Activated T-helper 2 cell treated with anti-CD3 and anti-CD28 coated beads, Interferon-gamma antibody, Interleukin-2, Interleukin-4, amounts not matched to agents 10 μg/mL and 5 μg/mL and 100 μg/mL, durations not matched to agents 14 hours and 24 hours and 36 hours (primary cell): ENCODE measurements at places on chromosomes 5 and 9. TPM values are rescaled to one million over a fixed set of nuclear protein-coding genes. Genes with fewer than 3 reads are reported as not detected.

GRCh38 chr5:147859962-147860640 is 18.4 kb upstream of the SCGB3A2 start:
- DNase-seq, result no peak

DNA sequence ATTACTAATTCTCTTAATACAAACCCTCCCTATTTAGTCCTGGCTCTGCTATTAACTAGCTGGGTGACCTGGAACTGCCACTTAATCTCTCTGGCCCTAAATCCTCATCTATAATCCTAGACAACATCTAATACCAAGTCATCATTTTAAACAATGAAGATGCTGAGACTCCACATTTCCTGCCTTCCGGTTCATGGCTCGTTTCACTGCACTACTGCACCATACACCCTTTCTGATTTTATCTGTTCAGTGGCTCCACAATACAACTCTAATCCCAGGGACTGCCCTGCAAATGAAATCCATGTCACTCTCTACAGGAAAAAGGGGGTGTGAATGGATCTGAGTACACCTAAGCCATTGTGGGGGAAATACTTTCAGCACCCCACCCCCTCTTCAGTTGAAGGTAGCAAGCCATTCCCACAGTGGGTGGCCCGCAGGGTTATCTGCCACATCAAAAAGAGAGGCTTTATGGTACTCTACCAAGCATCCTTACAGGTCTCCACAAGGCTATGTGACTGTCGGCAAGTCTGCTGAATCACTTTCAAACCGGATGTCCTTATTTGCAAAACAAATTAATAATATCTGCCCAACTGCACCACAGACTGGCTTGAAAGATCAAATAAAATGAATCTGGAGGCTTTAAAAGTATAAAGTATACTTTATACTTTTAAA is 89.5 kb downstream of the EPB41L4A start:
- no peak for DNase-seq

- DNase-seq, result no peak
These were observed 298.1 kb upstream of the PANK3 start for GRCh38 chr5:168877132-168877892.

- DNase-seq, result no peak
These were observed 138.1 kb downstream of the C9orf50 start for GRCh38 chr9:129482521-129483414.

The CMYA5 gene
- 0.11 and 0.44 TPM in 2 replicates for total RNA-seq

The PCDHGB2 gene
- 0.85 and 0.91 TPM in 2 replicates for total RNA-seq

GRCh38 chr9:6460189-6460768 is 47.3 kb downstream of the UHRF2 start:
- no peak for DNase-seq

The IFT74 gene
- 8.3 and 10.4 TPM in 2 replicates for total RNA-seq

The SPOCK1 gene
- not detected in 2 replicates for total RNA-seq

DNA sequence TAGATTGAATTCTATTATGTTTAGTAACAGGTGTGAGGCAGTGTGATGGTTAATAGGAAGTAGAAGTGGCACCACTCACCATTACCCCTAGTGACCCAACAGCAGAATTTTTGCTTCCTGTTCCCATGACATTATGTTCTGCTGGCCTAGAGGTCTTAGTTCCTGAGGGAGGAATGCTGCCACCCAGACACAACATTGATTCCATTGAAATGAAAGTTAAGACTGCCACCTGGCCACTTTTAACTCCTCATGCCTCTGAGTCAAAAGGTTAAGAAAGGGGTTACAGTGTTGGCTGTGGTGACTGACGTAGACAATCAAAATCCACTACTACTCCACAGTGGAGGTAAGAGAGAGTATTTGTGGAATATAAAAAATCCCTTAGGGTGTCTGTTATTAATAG is 218.9 kb upstream of the NMUR2 start:
- DNase-seq, result no peak

The CATSPER3 gene
- 0.34 and 0.90 TPM in 2 replicates for total RNA-seq

- DNase-seq, result no peak
These were observed 324.0 kb downstream of the TLR4 start for GRCh38 chr9:118028225-118028624.

GRCh38 chr5:132009706-132010405 is 1.6 kb downstream of the ACSL6 start:
- DNase-seq, result no peak

DNA sequence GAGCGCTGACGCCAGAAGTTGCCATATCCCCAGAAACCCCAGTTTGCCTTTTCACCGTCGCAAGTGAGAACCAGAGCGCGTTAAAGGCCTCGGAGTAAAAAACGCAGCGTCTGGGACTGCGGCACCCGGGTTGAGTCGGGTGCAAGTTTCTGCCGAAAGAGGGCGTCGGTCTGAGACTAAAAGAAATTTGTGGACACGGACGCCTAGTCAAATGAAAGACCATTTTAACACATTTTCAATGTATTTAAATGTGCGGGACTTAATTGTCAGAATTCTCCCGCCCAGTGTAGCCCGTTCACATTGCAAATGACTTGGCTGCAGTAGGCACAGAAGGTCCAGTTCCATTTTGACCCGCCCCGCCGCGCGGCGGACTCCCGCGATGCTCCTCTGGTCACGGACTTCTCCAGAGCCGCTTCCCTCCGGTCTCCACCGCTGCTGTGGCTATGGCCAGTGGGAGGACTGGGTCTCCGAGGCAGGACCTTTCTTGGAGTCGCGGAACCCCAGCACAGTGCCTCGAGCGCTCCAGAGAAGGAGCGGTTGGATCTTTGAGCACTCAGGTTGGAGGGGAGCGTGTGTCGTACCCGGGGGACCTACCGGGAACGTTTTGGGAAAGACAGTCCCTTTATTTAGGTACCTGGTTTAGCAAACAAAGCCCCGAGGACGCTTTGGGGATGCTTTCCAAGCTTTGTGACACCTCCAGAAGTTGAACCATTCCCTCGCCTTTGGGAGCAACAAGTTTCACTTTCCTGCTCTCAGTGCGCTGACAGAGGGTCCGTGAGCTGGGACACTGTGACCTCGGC is 1.2 kb upstream of the NPR3 start:
- peak; percentile 56 for DNase-seq

GRCh38 chr5:73814233-73814846 is 188.3 kb downstream of the ARHGEF28 start:
- no peak for DNase-seq

The MARCOL gene
- not detected in 2 replicates for total RNA-seq

The RNF38 gene
- 34.0 and 34.8 TPM in 2 replicates for total RNA-seq

DNA sequence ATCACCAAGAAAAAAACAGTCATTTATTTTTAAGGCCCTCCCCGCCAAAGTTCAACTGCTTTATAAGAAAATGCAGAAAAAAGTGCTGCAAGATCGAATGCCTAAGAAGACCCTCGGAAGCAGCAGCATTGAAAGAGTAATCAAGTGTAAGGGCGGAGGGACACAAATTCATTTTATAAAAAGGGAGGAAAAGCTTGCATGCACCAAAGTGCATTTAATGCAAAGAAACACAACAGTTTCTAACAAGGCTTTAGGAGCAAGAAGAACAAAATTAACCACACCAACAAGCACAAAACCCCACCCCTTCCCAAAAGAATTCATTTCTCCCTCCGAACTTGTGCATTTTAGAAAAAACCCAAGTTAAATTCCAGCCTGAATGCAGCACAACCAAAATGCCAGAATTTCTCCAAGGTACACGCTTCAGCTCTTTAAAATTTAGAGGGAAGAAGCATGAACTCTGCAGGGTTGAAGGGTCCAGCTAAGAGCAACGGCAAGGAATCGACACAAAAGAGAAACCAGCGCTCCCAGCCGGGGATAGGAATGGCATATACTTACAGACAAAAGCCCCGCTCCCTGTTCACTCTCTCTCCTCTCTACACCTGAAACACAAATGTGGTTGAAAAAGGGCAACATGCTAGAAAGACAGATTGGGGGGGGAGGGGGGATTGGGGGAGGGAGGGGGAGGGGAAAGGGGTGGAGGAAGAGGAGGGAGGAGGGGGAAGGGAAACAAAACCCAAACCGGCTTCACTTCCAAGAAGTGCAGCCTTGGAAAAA is at the start of gene NREP:
Gene NREP, minus strand, starts transcription at position 614 of the 774 bp plus-strand sequence. CDS start 1,422 bp downstream, outside the sequence.
- no peak for DNase-seq

- DNase-seq, result no peak
These were observed 10.8 kb upstream of the BOD1 start for GRCh38 chr5:173627271-173627670.

DNA sequence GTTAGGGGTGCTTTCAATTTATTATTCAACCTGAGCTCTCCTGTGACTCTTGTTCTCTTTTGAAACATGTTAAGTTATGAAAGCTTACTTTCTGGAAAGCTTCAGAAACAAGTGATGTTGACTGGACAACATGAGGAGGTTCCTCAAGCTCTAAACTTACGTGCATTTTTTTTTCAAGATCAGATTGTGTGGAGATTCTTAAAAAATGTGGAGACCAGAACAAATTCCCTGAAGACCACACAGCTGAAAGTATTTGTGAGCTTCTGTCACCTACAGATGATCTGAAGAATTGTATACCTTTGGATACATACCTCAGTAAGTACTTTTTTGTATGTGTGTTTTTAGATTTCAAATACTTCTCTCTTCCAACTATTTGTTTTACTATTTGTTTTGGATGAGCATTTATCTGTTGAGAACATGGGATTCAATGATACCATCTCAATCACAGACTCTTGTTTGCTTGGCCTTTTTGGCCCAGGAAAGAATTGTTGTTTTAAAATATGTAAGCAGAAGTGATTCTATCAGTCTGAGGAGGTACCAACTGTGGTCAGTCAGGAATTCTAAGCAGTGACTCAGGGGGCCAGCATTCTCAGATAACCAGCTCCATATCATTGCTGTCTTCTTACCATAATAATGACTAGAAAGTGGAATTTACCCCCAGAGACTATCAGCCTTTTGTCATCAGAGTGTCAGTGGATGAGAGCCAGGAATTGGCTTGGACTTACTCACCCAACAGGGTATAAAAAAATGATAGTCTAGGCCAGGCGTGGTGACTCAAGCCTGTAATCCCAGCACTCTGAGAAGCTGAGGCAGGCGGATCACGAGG is 34.4 kb upstream of the GLIPR2 start:
- DNase-seq, result no peak

The GABRA6 gene
- total RNA-seq, result not detected in 2 replicates

GRCh38 chr5:2187687-2188086 is 305.0 kb upstream of the IRX4 start:
- no peak for DNase-seq

The SOHLH1 gene
- not detected in 2 replicates for total RNA-seq

The ISL1 gene
- not detected in 2 replicates for total RNA-seq

The KIF4B gene
- total RNA-seq, result 0.07 TPM in 1 of 2 replicates, not detected in the other

DNA sequence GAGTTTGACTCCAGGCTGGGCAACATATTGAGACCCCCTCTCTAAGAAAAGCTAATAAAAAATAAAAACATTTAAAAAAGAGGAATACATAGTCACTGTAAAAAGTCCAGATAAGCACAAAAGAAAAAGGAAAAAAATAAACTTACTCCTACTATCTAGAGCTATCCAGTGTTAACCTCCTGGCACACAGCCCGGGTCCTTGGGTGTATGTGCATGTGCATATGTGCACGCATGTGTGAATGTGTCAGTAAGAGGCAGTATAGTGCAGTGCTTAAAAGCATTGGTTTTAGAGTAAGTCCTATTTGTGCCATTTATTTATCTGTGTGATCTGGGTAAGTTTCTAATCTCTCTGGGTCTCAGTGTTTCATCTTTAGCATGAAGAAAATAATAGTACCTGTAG is 26.7 kb downstream of the FAM219A start:
- DNase-seq, result no peak

The SLC34A1 gene
- not detected in 2 replicates for total RNA-seq

The OR13D1 gene
- not detected in 2 replicates for total RNA-seq
